DMS 273 treated with DMSO at 0.1 percent for 48 hours (cell line): ENCODE measurements at places on chromosomes 4 and X.

DNA sequence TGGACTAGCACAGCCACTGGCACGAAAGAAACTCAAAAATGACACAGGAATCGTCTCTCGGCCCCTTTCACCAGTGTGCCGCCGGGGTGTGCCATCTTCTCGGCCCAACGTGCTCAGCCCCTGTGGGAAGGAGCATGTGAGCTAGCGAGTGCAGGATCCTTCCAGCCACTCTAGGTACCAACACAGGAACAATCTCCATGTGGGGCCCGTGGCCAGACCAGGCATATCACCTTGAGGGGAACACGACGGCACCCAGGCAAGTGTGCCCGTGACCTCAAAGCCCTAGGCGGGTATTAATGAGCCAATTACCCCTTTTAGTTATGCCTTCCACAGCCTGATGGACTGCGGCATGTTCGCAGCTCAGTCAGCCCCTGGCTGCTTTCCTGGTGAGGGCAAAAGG, 231.5 kb downstream of the FAT4 start:
- no peak for DNase-seq

DNA sequence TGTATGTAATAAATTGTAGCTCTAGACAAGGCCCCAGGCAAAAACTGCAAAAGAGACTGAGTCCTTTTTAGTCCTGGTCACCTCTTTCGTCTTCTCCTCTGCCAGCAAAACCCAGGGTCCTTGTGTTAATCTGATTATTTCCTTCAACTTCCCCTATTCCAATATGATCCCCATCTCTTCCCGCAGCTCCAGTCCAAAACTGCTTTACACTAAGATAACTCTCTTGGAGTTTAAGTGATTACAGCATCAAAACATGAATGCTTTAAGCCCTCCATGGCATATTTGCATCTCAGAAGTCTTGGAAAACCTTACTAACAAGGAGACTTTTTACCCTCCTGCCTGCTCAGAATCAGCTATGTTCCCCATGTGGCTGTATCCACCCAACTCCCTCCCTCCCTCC, 59.3 kb downstream of the MAGEA1 start:
- no peak for DNase-seq

DNA sequence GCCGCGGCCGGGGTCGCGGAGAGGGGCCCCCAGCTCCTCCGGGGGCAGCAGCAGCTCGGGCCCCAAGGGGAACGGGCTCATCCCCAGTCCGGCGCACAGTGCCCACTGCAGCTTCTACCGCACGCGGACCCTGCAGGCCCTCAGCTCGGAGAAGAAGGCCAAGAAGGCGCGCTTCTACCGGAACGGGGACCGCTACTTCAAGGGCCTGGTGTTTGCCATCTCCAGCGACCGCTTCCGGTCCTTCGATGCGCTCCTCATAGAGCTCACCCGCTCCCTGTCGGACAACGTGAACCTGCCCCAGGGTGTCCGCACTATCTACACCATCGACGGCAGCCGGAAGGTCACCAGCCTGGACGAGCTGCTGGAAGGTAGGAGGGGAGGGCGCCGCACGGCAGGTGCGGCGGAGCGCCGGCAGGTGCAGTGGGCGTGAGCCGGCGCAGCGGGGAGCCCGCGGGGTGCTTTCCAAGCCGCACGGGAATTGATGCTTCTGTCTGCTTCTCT, 886 bp downstream of the DCLK2 start:
- DNase-seq: no peak

GRCh38 chr4:95267081-95267480, 281.7 kb downstream of the UNC5C start:
- no peak for DNase-seq

DNA sequence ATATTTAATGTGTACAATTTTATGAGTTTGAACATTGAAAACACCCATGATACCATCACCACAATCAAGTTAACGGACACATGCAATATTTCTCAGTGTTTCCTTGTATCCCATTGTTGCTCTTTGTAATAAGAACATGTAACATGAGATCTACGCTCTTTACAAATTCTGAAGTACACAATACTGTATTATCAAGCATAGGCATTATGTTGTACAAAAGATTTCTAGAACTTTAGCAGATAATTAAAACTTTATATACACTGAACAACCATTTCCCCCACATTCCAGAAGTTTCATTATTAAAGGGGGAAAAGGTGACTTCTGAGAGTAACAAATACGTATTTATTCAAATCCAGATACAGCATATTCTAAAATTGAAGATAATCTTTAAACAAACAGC, 114.5 kb downstream of the SLC10A7 start:
- DNase-seq: no peak

GRCh38 chr4:20675786-20676185, 24.5 kb upstream of the PACRGL start:
- DNase-seq: no peak
